ENCODE measurements at places on chromosomes 12 and 14.

GRCh38 chr12:26429070-26429691 lies 233.8 kb downstream of the SSPN start:
- DNase-seq = no peak

DNA sequence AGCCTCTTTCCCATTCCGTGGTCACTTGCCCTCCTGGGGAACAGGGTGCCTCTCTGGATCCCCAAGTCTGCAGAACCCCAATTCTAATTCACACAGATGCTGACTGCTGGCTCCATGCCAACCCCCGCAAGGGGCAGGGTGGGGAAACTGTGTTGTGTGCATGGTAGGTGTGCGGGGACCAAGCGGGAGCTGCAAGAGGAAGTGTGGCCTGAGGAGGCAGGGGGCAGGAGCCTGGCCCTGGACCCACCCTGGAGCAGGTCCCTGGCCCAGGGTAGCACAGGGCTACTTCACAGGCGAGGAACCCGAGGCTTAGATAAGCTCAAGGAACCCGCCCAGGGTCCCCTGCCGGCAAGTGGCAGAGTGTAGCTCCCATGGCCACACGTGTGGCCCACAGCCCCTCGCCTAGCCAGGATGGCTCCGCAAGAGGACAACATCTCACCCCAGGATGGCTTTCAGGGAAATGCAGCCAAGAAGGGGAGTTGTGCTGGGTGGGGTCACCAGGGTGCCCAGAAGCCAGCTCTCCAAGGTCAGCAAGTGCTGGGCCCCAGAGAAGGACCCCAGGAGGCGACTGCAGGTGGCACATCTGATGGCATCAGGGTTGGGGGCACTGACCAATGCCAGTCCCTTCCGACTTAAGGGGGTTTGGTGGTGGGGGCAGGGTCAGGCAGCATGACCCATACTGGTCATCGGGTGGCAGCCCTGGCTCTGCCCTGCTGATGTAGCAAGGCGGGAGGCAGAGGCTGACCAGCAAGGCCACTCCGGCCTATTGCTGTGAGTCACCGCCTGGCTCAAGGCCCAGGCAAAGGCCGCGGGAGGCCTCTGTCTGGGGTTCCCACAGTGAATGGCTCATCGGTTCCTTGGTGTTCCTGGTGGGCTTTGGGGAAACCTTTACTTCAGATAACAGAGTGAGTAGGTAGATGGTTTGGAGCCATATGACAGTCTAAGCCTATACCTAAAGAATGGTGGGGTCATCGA lies 37.3 kb upstream of the EML1 start:
- no peak for DNase-seq

DNA sequence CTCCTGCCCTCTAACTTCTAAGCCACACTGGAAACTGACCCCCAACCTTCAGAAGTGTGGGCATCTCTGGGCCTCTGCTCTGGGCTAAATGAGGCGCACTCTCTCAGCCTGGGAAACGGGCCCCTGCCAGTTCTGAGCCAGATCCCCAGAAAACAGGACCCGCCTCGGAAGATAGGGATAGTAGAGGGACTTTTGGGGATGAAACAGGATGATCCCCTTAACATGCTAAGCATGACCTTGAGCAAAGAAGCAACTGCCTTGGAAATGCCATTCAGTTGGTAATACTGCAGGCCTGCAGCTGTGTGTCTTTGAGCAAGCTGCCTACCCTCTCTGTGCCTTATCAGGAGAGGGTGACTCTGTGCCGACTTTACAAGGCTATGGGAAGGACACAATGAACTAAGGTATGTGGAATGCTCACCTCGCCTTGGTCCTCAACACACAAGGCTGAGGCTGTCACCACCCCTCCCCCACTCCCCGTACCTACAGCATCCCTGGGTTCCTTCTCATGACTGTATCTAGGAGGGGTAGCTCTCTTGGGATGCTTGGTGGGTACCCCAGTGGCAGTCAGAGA lies 54.0 kb downstream of the NCOR2 start:
- no peak for DNase-seq

GRCh38 chr12:58496411-58497190 lies 423.7 kb downstream of the LRIG3 start:
- no peak for DNase-seq

DNA sequence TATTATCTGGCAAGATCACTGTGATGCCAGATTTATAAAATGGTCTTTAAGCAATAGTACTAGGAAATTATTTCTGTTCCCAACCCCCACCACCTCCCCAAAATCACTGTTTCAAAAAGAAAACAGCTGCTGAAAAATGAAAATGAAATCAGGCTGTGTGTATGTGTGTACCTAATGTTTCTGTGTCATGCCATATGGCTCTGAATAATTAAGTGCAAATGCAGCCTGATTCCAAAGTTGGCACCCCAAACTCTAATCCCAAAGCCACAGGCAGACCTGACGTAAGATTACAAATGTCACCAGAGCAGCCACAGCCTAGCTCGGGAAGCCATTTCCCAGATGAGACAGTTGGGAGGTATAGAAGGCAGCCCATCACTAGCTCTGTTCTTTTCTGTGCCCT lies 175.5 kb downstream of the MED13L start:
- no peak for DNase-seq

DNA sequence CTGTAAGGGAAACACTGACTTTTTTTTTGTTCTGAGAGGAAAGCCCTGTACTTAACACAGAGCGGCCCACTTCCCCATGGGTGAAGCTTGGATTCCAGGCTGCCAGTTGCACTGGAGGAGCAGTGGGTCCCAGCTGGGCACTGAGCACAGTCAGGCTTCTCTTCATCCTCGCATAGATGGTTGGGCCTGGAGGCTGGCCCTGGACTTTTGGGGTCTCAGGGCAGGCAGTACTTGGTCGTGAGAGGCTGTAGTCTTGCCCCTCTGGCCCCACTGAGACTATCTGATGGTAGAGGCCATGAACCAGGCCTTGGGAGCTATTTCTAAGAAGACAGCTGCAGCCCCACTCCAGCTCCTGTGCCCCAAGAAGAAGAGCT lies 6.2 kb upstream of the LHX5 start:
- DNase-seq = no peak

DNA sequence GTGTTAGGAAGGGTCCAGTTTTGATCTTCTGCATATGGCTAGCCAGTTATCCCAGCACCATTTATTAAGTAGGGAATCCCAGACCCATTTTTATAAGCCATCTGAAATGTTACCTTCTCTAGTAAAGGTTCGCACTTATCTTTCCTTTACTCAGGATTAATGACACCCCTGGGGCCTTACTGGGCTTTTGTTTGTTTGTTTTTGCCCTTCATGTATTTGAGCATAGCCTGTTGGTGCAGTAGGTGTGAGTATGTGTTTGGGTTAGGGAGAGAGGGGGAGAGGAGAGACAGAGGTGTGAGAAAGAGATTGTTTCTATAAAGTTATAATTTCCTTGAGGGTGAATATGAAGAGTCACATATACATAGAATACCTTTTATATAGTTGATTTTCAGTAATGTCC lies 96.9 kb downstream of the AKAP6 start:
- no peak for DNase-seq

DNA sequence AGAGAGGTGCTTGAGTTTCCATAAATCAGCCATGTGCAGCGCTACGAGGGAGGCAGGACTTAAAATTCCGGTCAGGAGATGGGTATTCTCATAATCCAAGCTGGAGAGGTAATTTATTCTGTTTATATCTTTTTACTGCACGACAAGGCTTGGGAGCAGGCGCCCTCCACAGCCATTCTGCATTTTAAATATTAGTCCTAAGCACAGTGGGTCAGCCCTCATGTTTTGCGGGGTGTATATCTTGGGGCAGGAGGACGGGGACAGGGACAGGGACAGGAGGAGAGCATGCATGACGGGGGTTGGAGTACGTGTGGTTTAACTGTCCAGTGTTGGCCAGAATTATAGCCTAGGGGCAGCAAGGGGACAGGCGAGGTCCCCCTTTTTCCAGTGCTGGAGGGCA lies 14.5 kb downstream of the LHX5 start:
- no peak for DNase-seq

GRCh38 chr14:98945611-98946570 lies 326.1 kb downstream of the BCL11B start:
- no peak for DNase-seq

DNA sequence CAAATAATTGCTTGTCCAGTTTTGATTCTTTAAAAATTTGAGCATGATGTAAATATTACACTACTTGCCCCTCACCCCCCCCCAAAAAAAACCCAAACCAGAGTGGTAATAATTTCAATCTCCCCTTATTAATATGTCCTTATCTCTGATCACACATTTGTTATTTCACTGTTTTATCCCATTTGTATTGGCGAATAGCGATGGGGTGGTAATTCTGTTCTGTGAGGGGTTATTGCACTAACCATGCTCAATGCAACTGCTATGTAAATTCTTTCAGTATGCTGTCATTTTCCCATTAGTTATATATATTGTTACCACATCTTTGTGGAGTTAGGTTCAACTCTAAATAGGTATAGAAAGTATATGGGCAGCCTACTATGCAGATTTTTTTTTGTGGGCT lies 1.1 kb downstream of the RIMKLB start:
- no peak for DNase-seq

DNA sequence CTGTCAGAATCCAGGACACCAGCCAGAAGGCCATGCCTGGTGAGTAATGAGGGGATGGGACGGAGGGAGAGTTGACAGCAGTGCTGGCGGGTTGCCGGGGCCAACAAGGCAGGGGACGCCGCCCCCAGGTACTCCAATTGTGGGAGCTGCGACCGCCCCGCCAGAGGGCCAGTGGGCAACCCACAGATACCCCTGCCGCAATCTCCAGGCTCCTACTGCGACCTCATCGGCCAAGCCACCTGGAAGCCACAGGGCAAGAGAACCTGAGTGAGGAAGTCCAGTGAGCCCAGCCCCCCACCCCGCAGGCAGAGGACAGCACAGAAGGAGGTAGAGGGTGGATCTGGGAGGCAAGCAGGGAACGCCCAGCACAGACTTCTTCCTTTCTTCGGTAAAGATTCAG lies 103.0 kb downstream of the RIMBP2 start:
- no peak for DNase-seq

- no peak for DNase-seq
Observed at GRCh38 chr12:59575826-59576225, 20.0 kb upstream of the SLC16A7 start.

All from effector CD8-positive, alpha-beta T cell (primary cell).